ENCODE measurements at places on chromosomes 7 and 10.

DNA sequence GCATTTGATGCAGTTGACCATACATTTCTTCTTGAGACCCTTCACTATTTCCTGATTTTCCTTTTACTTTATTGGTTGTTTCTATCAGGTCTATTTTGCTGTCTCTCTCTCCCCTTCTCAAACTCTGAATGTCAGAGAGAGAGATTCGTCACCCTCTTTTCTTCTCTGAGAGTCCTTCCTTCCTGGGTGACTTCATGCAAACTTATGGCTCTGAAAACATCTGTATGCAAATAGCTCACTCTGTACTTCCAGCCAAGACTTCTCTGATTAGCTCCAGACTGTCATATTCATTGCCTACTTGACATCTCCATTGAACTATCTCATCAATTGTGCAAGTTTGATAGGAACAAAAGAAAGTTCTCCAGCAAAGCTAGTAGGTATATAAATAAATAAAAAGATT is 191.7 kb upstream of the KLF6 start:
- DNase-seq = no peak

GRCh38 chr7:29651477-29651876 is 87.8 kb downstream of the PRR15 start:
- no peak for DNase-seq

DNA sequence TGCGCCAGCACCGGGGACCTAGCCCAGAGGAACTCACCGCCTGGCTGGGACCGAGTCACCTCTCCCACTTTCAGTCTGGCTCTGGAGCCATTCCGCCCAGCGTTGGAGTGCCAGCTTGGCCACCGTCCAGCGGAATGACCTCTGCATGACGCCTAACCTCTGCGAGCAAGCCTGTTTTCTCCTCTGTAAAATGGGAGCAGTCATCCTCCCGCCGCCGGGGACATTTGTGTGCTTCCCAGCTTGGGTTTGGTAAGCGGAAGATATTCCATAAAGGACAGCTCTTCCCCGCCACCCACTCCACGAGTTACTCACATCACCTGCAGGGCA is 1.3 kb upstream of the ZCCHC24 start:
- DNase-seq = no peak

GRCh38 chr10:43327171-43327570 is 44.3 kb upstream of the FXYD4 start:
- no peak for DNase-seq

DNA sequence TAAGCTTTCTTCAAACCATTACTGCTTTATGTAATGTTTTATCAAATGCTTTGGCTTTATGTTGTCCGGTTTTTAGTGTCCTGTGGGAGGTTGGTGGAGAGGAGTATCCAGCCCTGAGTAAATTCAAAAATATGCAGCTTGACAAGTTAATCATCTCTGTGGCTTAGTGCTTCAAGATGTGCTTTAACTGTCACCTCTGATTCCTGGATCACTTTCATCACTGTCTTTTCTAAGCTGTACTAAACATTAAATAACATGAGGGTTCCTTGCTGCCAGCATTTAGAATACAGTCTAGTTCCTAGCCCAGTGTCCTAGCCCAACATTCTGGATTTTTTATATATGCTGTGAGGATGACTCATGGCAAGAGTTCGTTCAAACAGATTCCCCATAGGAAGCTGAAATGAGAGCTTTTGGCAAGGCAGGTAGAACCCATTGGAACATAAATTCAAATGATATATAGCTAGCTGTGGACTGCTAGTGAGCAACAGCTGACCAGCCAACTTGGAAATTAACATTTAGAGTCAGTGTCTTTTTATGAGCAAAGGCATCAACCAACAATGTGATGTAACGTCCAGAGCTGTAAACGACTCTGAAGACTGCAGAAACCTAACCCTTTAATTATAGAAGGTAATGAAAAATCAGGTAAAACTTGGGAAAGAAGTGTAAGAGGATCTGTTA is 80.6 kb upstream of the OIT3 start:
- peak; percentile 96 for DNase-seq

DNA sequence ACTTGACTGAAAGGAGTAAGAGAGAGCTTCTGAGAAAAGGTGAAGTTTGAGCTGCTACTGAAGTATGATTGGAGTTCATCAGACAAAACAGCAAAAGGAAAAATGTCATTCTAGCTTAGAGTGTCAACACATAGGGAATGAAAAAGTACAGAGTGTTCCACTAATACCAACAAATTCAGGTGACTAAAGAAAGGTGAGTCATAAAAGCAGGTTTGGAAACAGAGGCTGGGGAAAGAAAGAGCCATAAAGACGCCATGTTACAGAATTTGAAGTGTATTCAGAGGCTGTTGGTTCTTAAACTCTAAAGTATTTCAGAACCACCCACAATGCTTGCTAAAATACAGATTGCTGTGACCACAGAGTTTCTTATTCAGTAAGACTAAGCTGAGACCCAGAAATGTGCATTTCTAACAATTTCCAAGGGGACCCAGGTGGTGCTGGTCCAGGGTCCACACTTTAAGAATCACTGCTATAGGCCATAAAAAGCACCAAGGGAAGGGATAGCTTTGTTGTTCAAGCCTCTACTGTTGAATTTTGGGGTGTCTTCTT is 143.1 kb downstream of the ELAPOR2 start:
- no peak for DNase-seq

DNA sequence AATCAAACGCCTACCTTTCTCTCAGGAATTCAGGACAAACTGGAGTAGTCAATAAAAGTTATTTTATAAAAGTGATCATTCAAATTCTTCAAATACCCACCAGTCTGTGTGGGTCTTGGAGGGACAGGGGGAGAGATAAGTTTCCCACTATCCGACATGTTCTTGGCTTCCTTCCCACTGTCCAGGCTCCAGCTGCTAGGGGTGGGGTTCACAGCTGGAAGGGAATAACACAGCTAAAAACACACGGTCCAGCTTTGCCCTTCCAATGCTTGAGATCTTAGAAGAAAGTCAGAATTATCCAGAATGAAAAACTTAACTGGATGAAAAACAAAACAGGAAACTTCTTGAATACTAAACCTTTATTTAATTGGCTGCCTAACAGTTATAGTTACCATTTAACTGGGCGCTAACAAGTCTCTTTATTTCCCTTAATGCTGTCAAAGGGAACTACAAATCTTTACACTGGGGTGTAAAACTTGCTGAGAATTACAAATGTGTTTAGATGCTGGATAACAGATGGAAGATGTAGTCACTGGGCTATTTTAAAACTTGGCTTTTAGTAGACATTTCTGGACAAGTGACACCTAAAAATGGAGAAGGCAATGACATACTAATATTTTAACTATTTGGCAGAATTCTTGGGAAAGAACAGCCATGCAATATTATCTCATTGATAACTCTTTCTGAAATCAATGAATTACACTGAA is 172.8 kb upstream of the IMMP2L start:
- DNase-seq = no peak

GRCh38 chr7:55526770-55527169 is 45.5 kb downstream of the VOPP1 start:
- no peak for DNase-seq

DNA sequence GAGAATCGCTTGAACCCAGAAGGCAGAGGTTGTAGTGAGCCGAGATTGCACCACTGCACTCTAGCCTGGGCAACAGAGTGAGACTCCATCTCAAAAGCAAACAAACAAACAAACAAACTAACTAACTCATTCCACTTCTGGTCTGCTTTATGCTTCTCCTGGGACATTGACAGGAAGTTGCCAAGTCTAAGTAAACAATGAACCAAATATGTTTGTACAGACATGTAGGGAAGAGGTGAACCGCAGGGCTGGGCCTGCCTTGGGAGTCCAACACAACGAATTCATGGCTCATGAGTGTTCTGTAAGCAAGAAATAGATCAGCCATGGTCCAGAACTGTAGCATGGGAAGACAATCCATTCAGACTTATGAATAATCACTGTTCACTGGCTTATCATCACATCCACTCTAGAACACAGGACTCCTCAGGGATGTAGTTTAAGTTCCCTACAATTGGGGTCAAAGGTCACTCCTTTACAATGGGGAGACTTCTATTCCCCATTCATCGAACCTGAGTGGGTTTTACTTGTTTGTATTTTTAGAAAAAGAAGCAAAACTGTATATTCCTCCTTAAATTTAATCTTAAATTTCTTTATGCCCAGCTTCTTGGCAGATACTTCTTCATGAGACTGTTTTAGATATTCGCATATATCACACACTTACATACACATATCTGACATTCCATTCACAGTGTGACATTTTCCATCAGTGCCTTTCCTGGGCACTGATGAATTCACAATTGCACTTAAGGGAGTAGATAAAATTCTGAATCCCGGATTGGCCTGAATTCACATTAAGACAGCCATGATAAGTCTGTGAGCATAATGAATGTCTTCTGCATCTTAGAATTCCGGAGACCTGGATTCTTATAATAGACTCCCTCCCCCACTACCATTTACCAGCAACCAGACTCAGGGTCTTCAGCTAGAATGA is 159.1 kb upstream of the EEPD1 start:
- DNase-seq = peak; percentile 28

All from fibroblast of skin of right quadriceps (primary cell).